T-helper 2 cell (primary cell): ENCODE measurements at places on chromosomes 2 and 18.

DNA sequence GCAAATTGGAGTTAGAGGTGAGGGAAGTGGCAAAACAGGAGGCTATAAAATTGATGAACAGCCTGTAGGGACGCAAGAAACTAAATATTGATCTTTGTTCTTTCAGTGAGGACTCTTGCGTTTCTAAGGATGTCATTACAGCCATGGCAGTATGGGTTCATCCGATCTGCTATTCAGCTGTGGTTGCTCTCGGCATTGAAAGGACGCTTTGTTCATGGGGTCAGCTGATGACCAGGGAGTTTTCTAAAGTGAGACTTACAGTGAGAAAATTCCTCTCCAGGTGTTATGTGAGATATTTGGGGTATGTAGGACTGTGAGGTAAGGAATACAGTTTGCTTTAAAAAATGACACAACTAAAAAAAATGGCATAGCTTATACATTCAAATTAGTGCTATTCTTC is 52.7 kb upstream of the PELI1 start:
- DNase-seq: no peak

GRCh38 chr18:36567800-36568199 is 261.0 kb downstream of the TPGS2 start:
- no peak for DNase-seq

- no peak for DNase-seq
Observed at GRCh38 chr2:67952066-67952465, 110.7 kb downstream of the C1D start.

GRCh38 chr2:190804182-190804795 is 76.3 kb upstream of the GLS start:
- DNase-seq: peak; percentile 15

GRCh38 chr18:22711192-22711685 is 221.9 kb upstream of the RBBP8 start:
- no peak for DNase-seq

- no peak for DNase-seq
Observed at GRCh38 chr2:10257500-10258147, 45.1 kb upstream of the HPCAL1 start.

DNA sequence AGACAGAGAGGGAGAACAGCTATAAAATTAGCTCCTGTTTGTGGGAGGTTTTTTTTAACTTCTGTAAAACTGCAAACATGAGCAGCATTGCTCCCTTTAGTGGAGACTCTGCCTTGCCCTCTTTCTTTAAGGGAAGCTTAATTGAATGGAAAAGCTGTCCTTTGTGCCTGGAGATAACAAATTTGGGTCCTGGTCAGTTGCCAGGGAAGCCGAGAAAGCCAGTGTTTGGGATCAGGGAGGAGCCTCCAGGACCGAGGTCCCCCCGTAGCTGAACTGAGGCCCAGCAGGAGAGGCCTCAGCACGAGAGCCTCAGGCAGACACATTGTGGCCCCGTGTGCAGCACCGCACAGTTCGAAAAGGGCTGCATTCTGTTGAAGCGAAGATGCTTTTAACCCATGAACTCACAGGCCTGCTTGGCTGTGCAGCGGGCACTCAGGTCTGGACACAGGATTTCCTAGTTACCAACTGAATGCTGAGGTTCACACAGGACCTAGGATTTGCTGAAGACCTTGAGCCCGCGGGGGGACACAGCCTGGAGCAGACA is 369.7 kb downstream of the DCDC2C start:
- DNase-seq: no peak

- DNase-seq: no peak
Observed at GRCh38 chr18:64618390-64618789, 469.5 kb upstream of the LINC00305 start.

- DNase-seq: no peak
Observed at GRCh38 chr2:141555876-141556470, 574.8 kb downstream of the LRP1B start.

GRCh38 chr18:72673242-72673641 is 129.1 kb upstream of the CBLN2 start:
- DNase-seq: no peak

DNA sequence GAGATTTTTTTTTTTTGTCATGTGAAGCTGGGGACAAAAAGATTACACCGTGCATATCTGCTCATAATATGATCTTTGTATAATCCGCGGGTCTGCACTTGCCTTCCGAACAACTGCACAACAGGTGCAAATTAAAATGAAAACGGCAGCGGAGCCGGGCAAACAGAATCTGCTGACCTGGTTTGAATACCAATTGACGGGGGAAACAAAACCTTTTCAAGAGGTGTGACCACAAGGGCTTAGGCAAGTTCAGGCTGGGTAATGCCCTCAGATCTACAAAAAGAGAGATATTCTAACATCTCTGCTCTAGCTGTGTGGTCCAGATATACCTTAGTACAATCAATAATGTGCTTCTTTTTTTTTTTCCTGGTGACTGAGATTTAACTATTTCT is 88.5 kb downstream of the ZEB2 start:
- DNase-seq: peak; percentile 22

GRCh38 chr18:25599443-25599842 is 247.5 kb upstream of the ZNF521 start:
- DNase-seq: no peak

DNA sequence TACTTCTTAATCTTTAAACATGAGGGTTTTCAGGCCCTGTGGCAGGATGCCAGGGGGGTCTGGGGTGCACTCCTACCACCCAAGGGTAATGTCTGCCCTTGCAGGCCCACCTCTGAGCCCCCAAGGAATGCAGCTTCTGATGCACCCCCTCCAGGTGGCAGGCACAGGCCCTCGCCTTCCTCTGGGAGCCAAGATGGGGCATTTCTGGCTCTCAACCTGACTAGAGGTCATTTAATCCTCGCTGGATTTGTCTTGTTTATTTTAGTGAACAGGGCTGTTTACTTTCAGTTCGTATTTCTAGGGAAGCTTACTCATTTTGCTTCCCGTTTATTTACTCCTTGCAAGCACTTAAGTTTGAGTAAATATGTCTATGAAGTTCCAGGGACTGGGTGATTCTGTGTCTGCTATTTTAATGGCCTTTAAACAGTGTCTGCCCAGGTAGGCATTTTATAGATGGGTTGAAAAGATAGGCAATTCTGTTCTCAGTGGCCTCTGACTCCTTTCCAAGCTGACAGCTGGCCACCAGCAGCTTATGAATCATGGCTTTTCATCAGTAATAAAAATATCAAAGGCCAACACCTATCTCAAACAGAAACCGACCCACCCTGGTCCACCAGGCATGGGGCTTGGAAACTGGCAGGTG is 11.1 kb upstream of the DNPEP start:
- no peak for DNase-seq

- DNase-seq: peak; percentile 8
Observed at GRCh38 chr2:26942543-26943295, 27.7 kb upstream of the MAPRE3 start.

GRCh38 chr2:240686460-240686859 is 3.8 kb upstream of the AQP12B start:
- no peak for DNase-seq

DNA sequence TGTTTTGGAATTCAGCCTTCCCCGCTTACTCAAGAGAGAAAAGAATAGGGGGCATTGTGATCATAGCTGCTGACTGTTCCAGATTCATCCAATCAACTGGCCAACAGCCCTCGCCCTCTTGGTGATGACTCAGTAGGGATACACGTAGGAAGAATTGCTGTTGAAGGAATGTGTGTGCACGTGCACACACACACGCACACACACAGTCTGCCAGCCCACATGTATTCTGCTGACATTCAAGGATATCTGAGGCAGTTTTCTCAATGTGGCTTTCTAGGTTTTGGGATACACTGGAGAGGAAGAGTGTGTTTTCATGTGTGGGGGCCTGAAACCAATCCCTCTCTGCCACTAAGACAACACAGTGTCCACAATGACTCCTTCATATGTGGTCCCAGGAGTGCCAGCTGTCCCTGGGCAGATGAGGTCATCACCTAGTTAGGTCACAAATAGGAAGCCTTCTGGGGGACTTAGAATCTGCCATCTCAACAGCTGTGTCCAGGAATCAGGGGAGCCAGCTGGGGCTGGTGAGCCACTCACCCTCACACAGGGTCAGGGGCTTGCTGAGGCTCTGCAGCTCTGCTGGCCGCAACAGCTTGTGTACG is 352.6 kb downstream of the SS18 start:
- no peak for DNase-seq

DNA sequence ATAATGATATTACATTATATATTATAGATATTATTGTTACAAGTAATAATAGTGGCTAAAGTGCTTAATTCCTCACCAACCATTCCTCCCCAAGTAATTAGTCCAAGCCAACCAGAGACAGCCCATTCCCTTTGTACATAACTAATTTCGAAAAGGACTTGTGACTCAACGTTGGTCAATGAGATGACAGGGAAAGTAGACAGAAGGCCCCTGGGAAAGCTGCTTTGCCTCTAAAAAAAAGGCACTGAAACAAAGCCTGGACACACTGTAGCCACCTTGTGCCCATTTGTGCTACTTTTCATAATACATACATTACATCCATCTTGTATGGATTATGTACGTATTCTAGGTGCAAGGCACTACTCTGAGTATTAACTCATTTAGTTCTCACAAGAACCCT is 28.8 kb downstream of the COLEC12 start:
- DNase-seq: no peak

- no peak for DNase-seq
Observed at GRCh38 chr18:48139431-48140347, 209.2 kb upstream of the SMAD2 start.

GRCh38 chr2:27804146-27804545 is 32.6 kb downstream of the MRPL33 start:
- DNase-seq: no peak

GRCh38 chr18:48827291-48828193 is 123.2 kb downstream of the SMAD7 start:
- DNase-seq: no peak

DNA sequence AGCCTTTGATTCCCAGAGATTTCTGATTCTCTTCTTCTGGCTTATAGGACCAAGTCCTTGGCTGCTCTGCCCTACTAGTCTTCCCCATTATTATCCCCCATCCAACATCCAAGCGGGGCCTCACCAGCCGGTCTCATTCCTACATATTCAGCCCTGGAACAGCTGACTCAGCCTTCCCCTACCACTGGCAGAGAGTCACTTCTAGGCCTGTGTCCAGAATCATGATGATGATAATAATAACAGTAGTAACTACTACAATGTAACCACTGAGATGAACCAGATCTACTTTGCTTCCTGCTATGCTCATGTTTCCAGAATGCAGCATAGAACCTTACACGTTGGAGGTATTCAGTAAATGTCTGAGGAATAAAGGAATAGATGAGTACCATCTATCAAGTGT is 295.2 kb downstream of the SRBD1 start:
- DNase-seq: no peak

DNA sequence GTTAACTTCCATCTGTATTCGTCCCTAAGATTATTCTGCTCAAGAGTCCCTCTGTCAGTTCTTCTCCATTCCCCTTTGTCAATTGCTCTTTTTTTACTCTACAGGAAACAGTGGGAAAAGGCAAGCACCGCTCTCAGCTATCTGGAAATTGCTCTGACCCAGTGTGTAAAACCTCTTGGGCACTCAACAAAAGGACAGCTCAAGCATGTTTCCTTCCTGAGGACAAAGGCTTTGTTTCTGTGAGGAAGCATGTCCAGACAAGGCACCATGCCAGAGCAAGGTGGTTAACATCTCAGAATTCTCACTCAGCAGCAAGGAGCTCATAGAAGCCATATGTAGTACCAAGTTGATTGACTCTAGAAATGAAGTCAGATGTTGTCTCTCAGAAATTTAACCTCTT is 735.6 kb downstream of the TSN start:
- no peak for DNase-seq

DNA sequence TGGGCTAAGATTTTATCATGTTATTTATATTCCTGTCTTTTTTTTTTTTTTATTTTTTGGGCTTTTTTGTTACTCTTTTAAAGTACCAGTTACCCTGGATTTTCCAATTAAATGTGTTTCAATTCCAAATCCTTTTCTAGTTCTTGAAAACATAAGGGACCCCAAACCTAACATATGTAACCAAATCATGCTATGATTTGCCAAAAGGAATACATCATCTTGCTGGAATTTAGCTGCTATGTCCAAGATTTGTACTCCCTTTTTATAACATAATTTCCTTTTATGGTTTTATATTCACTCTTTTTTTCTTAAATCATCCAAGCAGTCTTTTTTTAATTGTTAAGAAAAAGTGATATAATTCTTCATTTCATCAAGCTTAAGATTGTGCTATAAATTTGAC is 60.9 kb upstream of the DSEL start:
- DNase-seq: no peak

DNA sequence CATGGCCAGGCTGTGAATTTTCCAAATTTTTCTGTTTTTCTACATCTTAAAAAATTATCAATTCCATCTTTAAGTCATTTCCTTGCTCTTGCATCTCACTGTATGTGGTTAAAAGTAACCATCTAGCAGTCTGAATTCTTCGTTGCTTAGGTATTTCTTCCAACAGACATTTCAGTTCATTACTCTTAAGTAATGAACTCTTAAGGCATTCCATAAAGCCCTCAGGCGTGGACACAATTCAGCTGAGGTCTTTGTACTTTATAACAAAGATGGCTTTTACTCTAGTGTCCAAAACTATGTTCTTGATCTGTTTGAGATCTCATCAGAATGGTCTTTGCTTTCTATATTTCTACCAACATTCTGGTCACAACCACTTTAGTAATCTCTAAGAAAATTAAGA is 253.9 kb upstream of the GCFC2 start:
- no peak for DNase-seq

GRCh38 chr2:189162566-189162965 is 17.0 kb downstream of the COL5A2 start:
- DNase-seq: no peak

DNA sequence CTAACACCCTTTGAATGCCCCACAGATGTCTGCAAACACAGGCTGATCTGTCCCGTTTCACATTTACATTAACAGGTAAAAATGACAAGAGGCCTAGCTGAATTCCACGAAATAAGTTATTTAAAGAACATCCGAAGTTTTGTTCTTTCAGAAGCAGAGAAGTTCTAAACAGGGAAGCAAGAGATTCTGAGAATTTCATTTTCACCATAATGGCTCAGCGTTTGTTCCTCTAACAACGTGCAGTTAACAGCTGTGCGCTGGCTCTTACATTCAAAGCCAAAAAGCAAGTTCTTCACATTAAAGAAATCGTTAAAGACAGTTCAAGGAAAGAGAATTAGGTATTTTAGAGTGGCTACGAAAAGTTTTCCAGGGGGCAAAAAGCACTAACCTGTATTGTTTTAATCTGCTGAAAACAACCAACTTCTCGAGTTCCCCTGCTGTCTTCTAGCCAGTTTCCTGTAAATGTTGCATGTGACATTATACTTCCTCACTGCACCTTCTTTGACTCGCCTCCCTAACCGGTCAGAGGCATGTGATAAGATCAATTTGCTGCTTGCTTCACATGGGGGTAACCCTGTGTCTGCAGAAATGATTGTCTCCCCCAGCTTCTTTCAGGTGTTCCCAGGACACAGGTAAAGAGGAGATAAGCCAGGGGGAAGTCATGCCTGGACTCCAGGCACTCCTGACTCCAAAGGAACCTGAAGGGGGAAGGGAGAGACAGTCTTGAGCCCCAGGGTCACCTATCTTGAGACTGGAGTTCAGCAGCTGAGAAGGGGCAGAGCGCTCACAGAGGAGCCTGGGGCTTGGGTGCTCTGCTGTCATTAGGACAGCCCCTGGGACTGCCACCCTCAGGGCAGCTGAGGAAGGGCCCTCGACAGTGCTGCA is 36.8 kb upstream of the WIPF1 start:
- peak; percentile 87 for DNase-seq

GRCh38 chr18:77320971-77321559 is 71.4 kb downstream of the GALR1 start:
- no peak for DNase-seq

GRCh38 chr2:15768615-15769014 is 171.7 kb upstream of the MYCN start:
- no peak for DNase-seq
